ENCODE measurements at places on chromosomes 7 and 10.

GRCh38 chr7:40470817-40471216, 336.0 kb downstream of the SUGCT start:
- DNase-seq: no peak

GRCh38 chr7:148380596-148381419, 209.8 kb upstream of the C7orf33 start:
- no peak for DNase-seq

- no peak for DNase-seq
Measured at GRCh38 chr7:7257899-7258692, 75.8 kb downstream of the C1GALT1 start.

DNA sequence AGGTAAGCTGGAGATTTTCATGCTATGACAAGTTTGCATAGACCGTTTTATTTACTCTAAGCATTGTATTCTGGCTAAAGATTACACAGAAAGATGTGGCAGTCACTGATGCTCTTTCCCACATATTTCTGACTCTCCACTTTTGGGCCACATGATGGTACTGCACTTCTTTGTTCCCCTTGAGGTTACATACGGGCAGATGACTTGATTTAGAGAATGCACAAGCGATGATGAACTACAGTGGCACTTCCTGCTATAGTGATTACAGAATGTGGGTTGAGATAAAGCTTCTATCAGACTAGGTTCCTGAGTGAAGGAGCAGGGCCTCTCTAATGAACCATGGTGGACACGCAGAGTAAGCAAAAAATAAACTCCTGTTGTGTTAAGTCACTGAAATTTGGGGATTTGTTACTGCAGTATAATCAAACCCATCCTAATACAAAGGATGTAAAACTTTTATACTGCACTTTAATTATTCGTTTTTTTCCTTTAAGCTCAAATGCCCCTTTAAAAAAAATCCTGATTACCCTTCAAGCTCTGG, 177.9 kb downstream of the TAX1BP1 start:
- no peak for DNase-seq

DNA sequence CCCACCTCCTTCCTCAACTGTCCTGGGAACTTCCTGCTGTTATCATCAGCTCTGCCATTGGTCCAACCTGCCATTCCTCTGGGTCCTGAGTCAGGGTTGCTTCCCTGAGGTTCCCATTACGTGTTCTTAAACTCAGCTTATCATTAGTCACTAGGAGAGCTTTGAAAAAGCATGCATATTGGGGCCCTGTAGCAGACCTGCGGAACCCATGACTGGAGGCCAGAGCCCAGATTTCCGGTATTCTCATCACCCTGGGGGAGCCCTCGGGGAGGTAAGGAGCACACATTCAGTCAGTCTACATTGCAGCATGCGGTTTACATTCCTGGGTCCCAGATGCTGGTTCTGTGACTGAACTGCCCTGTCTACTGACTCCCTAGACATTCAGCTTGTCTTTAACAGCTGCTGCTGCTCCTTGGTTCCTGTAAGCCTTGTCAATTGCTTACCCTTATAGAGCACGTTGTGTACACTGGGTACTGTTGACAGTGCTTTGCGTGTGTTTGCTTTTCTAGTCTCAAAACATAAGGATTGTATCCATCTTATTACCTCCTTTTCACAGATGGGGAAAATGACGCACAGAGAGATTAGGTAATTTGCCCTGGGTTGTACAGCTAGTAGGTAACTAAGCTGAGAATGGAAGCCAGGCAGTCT, 12.8 kb downstream of the CDHR3 start:
- peak; percentile 37 for DNase-seq

GRCh38 chr10:115091161-115091560, 2.0 kb upstream of the ATRNL1 start:
- DNase-seq: no peak

GRCh38 chr10:27547482-27547881, 43.4 kb downstream of the RAB18 start:
- DNase-seq: no peak

DNA sequence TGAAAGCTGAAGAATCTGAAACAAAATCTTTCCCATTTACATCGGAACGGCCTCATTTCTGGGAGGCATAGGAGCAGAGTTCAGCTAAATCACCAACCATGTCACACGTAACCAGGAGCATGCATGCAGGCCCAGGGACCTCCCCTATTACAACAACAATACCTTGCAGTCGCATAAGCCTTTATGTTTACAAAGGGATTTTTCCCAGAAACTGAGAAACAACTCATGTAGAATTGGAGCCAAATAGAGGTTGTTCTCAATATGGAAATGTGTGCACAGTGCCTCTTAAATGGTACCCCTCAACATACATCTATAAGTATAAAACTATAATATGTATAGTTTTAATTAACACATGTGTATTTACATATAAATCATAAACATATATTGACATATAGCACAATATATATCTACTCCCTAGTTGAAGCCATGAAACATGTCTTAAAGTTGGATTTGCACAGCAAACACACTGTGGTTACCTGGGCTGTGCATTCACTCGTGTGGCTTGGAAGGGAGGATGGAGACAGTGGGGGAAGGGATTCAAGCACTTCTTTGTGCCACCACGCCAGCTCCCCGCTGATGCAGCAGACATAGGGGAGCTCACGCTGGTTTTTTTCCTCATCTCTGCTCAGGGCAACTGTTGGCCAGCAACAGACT, 35.0 kb upstream of the DGKI start:
- no peak for DNase-seq

GRCh38 chr7:26553128-26553527, 261.5 kb downstream of the SNX10 start:
- no peak for DNase-seq

- no peak for DNase-seq
Measured at GRCh38 chr7:52863652-52864051, 171.8 kb upstream of the POM121L12 start.

DNA sequence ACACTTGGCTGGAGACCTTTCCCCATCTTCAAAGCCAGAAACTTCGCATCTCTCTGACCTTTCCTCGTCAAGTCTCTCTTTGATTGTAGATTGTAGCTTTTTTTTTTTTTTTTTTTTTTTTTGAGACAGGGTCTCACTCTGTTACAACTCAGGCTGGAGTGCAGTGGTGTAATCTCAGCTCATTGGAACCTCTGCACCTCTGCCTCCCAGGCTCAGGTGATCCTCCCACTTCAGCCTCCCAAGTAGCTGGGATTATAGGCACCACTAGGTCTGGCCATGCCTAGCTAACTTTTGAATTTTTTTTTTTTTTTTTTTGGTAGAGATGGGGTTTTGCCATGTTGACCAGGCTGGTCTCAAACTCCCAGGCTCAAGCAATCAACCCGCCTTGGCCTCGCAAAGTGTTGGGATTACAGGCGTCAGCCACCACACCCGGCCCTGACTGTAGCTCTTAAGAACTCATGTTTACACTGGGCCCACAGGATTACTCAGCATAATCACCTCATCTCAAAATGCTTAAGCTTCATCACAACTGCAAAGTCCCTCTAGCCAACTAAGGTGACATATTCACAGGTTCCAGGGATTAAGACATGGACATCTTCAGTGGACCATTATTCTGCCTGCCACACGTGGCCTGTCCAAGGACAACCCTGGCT, 11.7 kb downstream of the POLL start:
- no peak for DNase-seq

DNA sequence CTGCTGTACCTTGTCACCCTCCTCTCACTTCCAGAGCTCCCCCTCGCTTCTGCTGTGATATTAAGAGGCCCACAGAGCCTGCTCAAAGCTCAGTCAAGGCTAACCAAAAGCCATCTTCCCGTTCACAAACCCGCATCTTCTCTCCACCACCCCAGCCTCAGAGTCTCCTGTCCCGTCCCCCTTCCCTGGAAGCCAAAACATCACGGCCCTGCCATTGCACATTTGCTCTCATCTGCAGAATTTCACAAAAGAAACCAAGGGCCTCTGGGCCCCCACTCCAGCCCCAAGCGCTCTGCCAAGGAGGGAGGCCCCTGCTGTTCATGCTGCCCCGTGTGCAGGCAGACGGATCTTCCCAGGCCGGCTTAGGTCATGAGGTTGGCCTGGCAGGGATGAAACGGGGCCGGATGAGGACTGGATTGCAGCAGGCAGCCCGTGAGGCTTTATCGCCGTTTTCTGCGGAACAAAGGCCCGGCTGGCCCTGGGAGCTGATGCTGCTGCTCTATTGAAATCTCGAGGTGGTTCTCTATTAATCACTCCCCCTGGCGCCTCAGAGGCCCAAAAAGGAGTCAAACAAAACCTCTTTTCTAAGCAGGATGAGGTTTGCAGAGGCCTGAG, 31.6 kb upstream of the FOXK1 start:
- no peak for DNase-seq

GRCh38 chr10:107561136-107561650, 396.7 kb upstream of the SORCS1 start:
- no peak for DNase-seq

- DNase-seq: no peak
Measured at GRCh38 chr7:64914557-64914956, 11.5 kb downstream of the ZNF273 start.

- DNase-seq: no peak
Measured at GRCh38 chr7:88760136-88760515, 626 bp downstream of the ZNF804B start.

GRCh38 chr7:77288676-77289320, 89.2 kb upstream of the FGL2 start:
- no peak for DNase-seq

DNA sequence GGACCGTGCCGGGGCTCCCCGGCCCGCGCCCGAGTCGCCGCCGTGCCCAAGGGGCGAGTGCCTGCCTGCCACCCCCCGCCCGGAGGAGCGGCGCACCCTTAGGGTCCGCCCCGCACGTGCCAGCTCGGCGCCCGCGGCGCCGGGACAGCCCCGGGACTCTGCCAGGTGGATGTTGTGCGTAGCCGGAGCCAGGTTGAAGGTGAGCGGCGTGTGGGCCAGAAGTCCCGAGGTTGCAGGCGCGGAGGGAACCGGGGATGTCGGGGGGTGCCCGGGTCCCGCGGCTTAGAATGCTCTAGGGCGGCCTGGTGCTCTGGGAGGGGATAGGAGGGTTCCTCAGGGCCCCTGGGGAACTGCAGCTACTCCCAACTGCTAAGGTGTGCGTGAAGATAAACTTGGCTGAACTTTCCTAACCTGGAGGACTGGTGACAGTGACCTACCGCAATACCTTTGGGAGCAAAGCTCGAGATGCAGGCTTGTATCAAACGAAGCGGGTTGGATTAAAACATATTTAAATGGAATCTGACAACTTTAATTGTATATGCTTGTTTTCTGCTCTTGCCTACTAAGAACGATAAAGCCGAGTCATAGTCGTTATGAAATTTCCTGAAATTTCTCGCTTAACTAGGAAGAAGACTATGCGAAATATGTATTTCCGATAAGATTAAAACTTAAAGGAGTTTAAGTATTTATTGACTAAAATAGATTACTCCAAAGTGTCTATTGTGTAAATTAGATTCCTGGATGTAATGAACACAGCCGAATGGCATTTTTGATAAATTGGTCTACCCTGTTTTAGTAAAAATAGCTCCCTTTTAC, at the start of gene CUX1:
CUX1 (plus strand) TSS at position 156 of the 816 bp plus-strand sequence; CDS start at position 170, 14 bp downstream.
- no peak for DNase-seq

- no peak for DNase-seq
Measured at GRCh38 chr10:8311526-8312070, 257.1 kb downstream of the GATA3 start.

GRCh38 chr7:27221201-27221797, 21.3 kb upstream of the EVX1 start:
- DNase-seq: no peak

GRCh38 chr7:75694638-75695399, 43.9 kb downstream of the HIP1 start:
- DNase-seq: no peak

DNA sequence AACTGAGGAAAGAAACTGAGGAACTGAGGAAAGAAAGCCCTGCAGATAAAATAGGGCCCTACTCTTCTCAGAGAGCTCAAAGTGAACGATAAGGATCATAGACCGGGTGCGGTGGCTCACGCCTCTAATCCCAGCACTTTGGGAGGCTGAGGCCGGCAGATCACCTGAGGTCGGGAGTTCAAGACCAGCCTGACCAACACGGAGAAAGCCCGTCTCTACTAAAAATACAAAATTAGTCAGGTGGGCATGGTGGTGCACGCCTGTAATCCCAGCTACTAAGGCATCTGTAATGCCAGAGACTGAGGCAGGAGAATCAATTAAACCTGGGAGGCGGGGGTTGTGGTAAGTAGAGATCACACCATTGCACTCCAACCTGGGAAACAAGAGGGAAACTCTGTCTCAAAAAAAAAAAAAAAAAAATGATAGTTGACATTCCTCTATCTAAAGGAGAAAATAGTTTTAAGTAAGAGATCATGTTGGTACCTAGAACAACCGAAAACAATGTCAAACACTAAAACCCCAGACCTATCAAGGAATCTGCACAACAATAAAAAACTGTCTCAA, 2.5 kb downstream of the MKRN1 start:
- DNase-seq: no peak

GRCh38 chr7:118826246-118826645, 601.7 kb downstream of the ANKRD7 start:
- DNase-seq: no peak

GRCh38 chr7:77157446-77157845, 35.0 kb downstream of the CCDC146 start:
- DNase-seq: no peak

DNA sequence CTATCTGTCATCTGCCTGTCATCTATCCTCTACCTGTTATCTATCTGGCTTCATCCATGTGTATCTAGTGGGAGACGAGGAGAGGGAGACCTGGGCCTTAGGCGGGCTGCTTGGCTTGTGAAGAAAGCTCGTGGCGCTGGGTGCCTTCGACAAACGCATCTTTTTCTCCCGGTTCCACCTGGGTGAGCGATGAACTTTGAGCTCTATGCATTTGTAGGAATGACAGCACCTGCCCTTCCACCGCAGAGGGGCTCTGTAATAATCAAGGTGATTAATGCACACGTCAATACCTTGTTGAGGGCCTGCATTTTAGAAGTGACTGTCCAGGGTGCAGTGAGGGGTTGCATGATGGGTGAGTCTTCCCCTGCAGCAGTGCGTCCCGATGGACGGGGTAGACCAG, 2.6 kb upstream of the VIPR2 start:
- DNase-seq: no peak

- DNase-seq: no peak
Measured at GRCh38 chr7:27873981-27874957, 134.3 kb downstream of the TAX1BP1 start.

DNA sequence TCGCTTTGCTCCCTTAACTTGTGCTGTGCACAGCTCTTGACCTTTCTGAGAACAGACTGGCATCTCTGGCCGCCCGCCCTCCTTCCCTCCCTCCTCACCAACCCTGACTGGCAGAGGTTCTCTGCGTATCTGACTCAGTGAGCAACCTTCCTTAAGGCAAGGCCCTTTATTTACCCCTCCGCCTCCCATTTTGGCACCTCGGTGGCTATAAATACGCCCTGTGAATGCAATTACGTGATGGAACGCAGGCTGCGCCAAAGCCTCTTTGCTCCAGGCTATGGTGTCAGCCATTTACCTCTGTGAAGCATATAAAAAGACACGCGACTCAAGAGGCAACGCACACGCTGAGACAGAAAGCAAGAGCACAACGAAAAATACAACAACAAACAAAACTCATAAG, 764.3 kb downstream of the SUGCT start:
- DNase-seq: no peak

GRCh38 chr7:132881317-132881716, 200.6 kb downstream of the CHCHD3 start:
- DNase-seq: no peak
